ENCODE measurements at places on chromosomes 11 and 22.

DNA sequence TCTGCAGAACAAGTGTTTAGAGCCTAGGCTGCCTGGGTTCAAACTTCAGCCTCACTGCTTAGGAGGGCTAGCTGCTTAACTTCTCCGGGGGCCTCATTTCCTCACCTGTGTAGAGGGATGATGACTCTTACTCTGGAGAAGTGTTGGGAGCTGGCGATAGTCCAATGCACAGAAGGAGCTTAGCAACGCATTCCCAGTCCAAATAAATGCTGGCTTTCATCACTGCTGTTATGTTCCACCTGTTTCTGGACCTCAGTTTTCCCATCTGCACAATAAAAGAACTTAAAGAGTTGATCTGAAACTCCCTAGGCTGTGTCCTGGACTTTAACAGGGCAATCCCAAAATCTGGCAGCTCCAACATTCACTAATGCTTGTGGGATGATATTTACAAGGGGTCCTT, 337.8 kb downstream of the MIAT start:
- no peak for DNase-seq

DNA sequence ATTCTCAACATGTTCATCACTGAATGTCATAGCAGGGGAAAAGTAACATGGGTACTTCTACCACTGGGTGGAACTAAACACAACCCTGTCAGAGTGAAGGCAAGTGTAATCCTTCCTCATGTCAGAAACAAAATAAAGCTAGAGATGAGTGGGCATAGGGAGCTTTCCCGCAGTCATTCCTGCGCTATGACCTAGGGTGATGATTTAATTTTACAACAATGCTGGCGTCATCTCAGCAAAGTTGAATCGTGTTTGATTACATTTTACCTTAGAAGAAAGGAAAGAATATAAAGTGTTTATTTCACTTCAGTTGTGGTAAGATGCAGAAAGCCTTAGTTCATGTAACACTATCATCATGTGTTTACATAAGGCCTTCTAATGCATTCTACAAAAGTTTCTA, 355.6 kb downstream of the METTL15 start:
- no peak for DNase-seq

DNA sequence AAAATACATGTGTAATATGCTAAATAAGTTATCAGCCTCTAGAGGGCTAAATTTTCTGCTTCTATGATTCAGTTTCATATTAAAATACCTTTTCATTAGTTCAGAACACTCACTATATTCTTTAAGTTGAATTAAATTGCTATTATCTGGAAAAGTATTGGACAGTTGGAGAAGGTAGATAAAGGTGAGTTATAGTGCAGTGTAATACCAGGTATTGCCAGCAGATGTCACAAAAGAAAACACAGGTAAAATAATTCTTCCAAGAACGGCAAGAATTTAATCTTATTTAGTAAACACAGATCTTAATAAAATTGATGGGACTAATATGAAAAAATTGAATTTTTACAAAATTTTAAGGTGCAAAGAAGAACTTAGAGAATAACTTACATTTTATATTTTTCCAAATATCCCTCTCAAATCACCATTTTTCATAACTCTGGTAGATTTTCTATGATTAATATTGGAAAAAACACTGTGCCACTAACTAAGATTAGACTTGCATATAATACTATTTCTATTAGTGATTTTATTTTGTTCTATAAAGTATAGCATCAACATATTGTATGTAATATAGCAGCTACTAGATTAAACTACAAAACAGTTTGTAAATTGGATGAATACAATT, 1.7 kb upstream of the LRRC4C start:
- DNase-seq, result no peak

DNA sequence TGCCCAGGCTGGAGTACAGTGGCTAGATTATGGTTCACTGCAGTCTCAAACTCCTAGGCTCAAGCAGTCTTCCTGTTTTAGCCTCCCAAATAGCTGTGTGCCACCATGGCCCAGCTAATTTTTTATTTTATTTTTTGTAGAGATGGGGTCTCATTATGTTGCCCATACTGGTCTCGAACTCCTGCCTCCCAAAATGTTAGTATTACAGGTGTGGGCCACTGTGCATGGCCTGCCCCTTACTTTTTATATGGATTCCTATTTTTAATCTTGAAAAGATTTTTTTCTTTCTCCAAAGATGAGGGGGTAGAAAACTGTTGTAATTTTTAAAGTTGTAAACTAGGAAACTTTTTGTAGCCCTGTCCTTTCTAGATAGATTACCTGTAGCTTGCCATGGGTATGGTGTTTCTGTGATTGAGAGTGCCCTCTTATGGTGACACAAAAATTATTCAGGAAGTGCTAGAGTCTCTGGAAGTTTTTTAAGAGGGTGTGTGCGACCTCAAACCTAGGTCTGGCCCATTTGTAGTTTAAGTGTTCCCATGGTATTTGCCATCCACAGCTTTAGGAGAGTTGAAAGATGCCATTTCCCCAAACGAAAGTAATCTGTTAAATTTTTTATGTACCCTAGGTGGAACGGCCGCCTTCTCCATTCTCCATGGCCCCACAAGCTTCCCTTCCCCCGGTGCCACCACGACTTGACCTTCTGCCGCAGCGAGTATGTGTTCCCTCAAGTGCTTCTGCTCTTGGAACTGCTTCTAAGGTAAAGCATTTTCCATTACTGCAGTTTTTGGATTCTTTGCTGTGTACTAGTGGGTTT, 32.4 kb downstream of the MCAM start:
- DNase-seq, result no peak

DNA sequence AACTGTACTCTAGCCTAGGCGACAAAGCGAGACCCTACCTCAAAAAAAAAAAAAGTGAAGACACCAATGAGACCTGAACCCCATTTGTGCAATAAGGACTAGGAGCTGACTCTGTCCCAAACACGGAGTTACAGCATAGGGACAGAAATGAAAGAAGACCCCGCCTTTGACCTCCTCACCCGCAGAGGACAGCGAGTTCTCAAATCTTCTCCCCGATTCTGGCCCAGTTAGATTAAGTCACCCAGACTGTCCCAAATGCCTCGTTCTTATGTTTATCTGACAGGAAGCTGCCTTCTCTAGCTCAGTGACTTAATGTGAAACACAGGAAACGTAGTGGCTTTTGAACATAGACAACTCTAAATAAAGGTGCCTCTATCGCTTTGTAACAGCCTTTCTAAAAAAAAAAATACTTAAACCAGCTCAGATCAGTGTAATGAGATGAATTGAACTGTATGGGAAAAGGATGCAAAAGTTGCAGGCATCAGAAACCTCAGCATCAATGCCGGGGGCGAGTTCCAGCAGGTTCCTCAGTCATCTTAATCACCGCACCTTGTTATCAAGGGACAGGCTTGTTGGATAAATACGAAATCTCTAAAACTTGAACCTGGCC, 10.6 kb downstream of the MYH9 start:
- no peak for DNase-seq

DNA sequence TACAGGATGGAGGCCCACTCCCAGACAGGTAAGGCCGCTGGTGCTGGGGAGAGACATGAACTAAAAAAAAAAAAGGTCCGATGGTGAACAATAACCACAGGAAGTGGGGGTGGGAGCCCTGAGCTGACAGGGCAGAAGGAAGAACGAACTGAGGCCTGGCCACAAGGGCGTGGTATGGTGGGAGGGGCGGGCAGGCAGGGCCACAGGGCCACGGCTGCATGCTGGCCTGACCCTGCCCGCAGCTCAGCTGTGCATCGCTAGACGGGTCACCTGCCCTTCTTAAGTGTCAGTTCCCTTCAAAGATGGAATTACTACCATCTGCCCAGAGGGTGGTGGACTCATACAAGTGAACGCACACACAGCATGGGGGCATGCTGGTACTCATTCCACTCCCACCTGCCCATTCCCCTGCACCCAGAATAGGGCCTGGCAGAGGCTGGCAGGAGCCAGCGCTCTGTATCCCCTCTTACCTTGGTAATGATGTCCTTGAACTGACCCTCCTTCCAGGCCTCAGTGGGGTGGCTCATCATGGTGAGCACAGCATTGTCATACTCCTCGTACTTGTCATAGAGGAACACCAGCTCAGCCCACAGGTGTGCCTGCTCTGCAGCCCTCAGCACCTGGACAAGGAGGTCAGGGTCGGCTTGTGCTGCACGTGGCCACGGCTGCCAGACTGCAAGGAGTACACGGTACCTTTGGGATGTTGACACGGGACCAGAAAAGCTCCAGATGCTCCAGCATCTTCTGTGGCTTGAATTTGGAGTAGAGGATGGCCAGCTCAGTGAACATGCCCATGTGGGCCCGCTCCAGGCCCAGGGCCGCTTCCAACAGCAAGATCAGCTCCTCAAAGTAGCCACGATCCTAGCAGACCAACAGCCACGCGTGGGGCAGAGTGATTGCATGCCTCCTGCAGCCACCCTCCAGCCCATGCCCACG, 17.5 kb upstream of the SLC25A1 start:
- no peak for DNase-seq

GRCh38 chr11:130528298-130529261, 80.1 kb downstream of the ADAMTS15 start:
- DNase-seq, result no peak

GRCh38 chr22:22772396-22772795, 115.2 kb upstream of the IGLL5 start:
- DNase-seq, result no peak

- no peak for DNase-seq
Observed at GRCh38 chr11:129698212-129698611, 117.4 kb upstream of the TMEM45B start.

DNA sequence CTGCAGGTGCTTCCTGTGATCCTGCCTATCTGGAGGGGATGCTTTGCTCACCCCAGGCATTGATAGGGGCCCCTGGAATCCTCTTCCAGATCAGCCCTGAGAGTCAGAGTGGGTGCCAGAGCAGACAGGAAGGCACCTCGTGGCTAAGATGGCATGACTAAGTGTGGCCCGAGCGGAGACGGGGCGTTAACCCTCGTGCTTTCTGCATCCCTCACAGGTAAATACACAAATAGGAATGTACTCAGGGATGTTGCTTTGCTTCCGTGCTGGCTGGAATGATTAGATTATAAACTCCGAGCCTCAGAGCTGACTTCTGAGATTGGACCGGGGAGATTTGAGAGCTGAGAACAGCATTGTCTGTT, 312.7 kb upstream of the B3GAT1 start:
- DNase-seq, result no peak

GRCh38 chr22:44249376-44250147, 63.2 kb downstream of the SHISAL1 start:
- no peak for DNase-seq

DNA sequence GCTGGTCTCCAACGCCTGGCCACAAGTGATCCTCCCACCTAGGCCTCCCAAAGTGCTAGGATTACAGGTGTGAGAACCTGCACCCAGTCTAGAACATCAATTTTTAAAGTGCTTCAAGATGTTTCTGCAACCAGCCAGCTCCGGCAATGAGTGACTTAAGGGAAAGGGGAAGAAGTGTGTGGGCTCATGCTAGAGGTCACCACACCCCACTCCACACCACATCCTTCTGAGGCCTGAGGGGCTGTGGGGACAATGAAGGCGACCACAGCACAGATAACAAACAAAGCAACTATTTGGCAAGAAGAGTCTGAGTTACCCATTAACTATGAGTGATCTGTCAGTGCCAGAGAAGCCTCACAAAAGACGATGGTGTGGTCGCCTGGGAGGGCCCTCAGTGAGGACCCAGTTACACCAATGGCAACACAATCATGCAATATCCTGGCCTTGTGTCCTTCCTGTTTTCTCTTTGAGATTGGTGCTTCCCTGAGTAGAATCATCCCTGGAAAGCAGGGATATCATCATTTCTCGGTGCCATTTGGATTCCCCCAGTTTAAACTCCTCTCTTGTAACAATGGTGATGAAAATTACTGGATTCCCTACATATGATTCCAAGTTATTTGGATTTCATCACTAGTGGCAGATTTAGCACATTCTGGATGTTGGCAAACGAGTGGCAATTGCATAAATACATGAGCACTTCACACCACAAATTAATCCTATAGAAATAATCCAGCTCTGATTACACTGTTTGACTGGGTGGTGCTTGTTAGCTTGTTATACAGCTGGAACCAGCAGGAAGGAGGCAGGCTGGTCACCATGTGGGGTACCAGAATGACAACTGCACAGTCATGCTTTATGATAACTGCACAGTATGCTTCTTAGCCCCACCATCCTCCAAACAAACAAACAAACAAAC, 18.4 kb downstream of the ABTB2 start:
- DNase-seq, result no peak

- DNase-seq, result peak; percentile 44
Observed at GRCh38 chr11:45964911-45965389, 42.5 kb downstream of the LARGE2 start.

DNA sequence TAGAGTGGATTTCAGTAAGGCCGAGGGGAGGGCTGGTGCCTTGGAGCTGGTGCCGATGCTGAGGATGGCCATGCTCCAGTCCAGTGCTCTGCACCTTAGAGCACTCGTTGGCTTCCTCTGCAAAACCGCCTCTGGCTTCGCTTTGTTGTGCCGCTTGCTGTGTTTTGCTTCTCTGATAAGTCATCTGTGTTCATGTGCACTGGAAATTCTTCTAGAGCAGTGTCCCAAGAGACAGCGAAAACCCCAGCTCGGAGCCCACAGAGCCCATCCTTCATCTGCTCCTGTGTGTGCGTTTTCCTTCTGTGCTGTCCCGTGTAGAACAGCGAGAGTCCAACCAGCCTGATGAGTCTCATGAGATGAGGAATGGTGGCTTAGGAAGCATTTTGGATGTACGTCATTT, 12.1 kb downstream of the FAM118A start:
- DNase-seq, result no peak

DNA sequence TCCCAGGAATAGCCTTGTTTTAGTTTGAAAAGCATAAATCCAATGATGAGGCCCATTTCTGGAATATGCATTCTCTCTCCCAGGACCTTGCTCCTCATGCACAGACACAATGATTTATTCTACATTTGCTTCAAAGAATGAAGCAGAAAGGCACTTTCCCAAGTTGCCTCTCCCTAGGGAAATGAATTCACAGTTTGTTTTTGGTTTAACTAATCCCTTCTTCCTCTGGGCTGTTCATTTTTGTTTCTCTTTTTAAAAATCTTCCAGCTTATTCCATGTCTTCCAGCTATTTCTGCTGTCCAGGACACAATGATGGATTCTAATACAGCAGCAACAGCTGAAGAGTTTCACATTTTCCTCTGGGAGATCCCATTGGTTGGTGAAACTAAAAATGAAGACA, 1529.2 kb upstream of the TENM4 start:
- peak; percentile 21 for DNase-seq

DNA sequence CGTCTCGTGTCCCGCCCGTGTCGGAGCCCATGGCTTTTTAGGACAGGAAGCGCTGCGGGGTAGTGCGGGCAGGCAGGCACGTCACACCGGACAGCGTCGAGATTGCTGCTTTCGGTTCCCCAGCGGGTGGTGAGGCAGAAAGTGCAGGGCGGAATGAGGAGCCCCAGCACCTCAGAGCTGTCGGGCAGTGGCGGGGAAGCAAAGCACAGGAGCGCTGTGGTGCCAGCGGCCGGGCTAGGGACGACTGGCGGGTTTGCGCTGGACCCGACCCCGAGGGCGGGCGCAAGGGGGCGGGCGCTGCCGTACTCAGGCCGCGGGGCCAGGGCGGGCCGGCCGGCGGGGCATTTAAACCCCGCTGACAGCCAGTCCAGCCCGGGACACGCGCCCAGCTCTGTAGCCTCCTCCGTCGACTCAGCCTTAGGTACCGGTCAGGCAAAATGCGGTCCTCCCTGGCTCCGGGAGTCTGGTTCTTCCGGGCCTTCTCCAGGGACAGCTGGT, at the start of gene SLC37A2:
Gene SLC37A2 (plus strand): TSS at position 375 of the 498 bp plus-strand sequence. CDS start 63 bp downstream, at position 438.
- no peak for DNase-seq

Measured in stromal cell of bone marrow (primary cell).